ENCODE measurements at places on chromosomes 2 and 18. TPM values are rescaled to one million over a fixed set of nuclear protein-coding genes. Genes with fewer than 3 reads are reported as not detected.
A peak's percentile ranks its signal among the peaks of the same experiment; 100 is the strongest.

GREB1L gene
- total RNA-seq, result 0.26 TPM

HSPD1 gene
- 1,024 TPM for total RNA-seq

G6PC2 gene
- total RNA-seq, result not detected

DYNAP gene
- 0.46 TPM for total RNA-seq

PSTPIP2 gene
- total RNA-seq, result 2.5 TPM

TMEM163 gene
- 0.94 TPM for total RNA-seq

OBSL1 gene
- total RNA-seq, result 221 TPM

CCT4 gene
- 362 TPM for total RNA-seq

MARCHF4 gene
- 1.7 TPM for total RNA-seq

C2orf92 gene
- 6.9 TPM for total RNA-seq

CLEC4F gene
- not detected for total RNA-seq

CAPN14 gene
- total RNA-seq, result 0.11 TPM

CFAP65 gene
- 0.48 TPM for total RNA-seq

RAD51AP2 gene
- 0.30 TPM for total RNA-seq

SP9 gene
- 0.07 TPM for total RNA-seq

STON1 gene
- total RNA-seq, result 13.4 TPM

SEPTIN2 gene
- total RNA-seq, result 353 TPM

CRACDL gene
- total RNA-seq, result 0.72 TPM

RESP18 gene
- total RNA-seq, result not detected

GRCh38 chr18:46042571-46043123 is 29.4 kb downstream of the PSTPIP2 start:
- no peak for DNase-seq
- peaks cover 11% of the 10 kb centered on the region for H3K4me1 ChIP-seq
- H3K4me3 ChIP-seq, result no peak overlapping the region
- H3K27me3 ChIP-seq, result no peaks in the 10 kb centered on the region
- H3K27ac ChIP-seq, result no peak overlapping the region
- no peaks in the 10 kb centered on the region for H3K36me3 ChIP-seq

GRCh38 chr18:22639561-22639960 is 221.8 kb upstream of the CTAGE1 start:
- no peak overlapping the region for H3K4me3 ChIP-seq
- H3K27me3 ChIP-seq, result peaks cover 3% of the 10 kb centered on the region
- no peaks in the 10 kb centered on the region for H3K36me3 ChIP-seq
- H3K27ac ChIP-seq, result no peak overlapping the region

- DNase-seq, result no peak
- no peaks in the 10 kb centered on the region for H3K27me3 ChIP-seq
- H3K4me1 ChIP-seq, result peaks cover 65% of the 10 kb centered on the region
- H3K36me3 ChIP-seq, result no peaks in the 10 kb centered on the region
- H3K4me3 ChIP-seq, result no peak overlapping the region
Observed at GRCh38 chr2:160482673-160483072, 10.9 kb downstream of the RBMS1 start.

DNA sequence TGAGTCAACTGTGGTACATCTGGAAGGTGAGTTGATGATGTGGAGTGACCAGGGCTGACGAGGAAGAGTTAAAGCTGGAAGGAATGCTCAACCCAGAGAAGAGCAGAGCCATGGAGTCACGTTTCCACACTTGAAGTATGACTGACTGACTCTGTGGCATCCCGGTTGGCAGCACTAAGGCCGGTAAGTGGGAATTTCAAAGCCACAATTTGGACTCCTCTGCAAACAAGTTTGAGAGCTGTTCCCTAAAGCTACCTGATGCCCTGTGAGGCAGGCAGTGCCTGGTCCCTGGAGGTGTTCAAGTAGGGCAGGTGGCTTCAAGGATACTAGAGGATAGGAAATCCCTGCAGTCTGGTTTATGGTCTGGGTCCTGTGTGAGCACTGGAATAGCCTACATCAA is 69.3 kb upstream of the ITGB6 start:
- H3K36me3 ChIP-seq, result peaks cover 6% of the 10 kb centered on the region
- H3K4me3 ChIP-seq, result peak overlapping the region; percentile 72
- no peak overlapping the region for H3K27ac ChIP-seq
- peaks cover 24% of the 10 kb centered on the region for H3K27me3 ChIP-seq

DNA sequence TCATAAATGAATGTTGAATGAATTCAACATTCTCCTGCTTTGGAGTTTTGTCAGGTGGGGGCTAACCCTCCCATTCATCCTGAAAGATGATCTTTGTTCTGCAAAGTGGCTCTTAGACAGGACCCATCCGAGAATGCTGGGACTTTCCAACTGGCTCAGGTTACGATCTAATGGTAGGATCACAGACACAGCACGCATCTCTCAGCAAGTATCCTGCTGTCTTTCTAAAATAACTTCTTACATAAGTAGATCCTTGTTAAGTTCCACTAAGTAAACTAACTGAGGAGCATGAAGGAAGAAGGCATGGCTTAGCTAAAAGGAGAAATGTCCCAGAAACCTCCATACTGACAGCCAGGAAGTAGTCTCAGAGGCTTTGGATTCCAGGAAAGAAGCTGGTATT is 23.7 kb downstream of the CYP27A1 start:
- peak overlapping the region; percentile 90 for H3K27ac ChIP-seq
- no peaks in the 10 kb centered on the region for H3K27me3 ChIP-seq
- peaks cover 13% of the 10 kb centered on the region for H3K36me3 ChIP-seq
- H3K4me1 ChIP-seq, result peaks cover 17% of the 10 kb centered on the region

DNA sequence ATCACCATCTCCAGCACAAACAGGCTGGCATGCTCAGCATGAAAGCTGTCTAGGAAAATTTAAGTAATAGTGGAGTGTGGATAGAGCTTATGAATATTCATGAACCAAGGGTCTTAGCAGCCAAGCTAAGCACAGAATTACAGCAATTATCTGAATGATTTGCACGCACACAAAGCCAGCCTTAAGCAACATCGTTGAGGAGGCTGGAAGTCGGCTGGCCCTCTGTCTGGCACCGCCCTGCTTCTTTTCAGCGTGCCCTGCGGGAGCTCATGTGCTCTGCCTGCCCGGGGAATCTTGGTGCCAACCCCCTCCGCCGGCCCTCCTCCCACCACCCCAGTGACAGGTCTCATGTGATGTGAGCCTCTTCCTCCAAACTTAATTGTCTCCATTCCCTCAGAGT is 540.1 kb downstream of the CMPK2 start:
- no peak overlapping the region for H3K4me3 ChIP-seq
- peaks cover 79% of the 10 kb centered on the region for H3K36me3 ChIP-seq
- DNase-seq, result no peak
- no peaks in the 10 kb centered on the region for H3K4me1 ChIP-seq
- peaks cover 15% of the 10 kb centered on the region for H3K27me3 ChIP-seq

DNA sequence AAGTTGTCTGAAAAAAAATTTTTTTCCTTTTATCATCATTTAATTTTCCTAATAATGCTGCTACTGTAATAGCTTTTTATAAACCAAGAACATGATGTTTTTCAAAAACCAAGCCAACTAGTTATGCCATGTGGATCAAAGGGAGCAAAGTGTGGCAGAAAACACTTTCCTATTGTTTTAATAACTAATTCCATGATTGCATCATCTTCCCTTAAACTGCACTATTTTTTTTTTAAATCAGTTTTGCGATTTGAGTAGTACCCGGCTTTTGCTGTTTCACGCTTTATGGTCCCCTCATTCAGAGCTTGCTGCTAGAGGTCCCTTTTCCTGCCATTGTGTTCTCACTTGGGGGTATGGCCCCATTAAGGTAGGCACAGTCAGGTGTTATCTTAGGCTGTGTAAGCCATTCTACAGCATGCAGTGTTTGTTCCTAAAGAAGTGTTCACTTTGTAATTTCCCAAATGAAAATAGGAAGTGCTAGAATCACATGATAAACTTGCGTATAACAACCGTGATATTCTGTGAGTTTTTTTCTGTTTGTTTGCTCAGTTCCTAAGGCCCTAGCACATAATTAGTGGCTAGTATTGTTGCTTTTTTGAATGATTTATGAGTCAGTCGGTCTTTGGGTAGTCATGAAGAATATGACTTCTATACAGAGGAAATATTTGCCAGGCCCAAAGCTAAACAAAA is 225.8 kb downstream of the PTGR3 start:
- no peaks in the 10 kb centered on the region for H3K27me3 ChIP-seq
- no peak overlapping the region for H3K4me3 ChIP-seq
- no peak for DNase-seq
- no peak overlapping the region for H3K27ac ChIP-seq
- H3K4me1 ChIP-seq, result peaks cover 4% of the 10 kb centered on the region

GRCh38 chr2:203451689-203452088 is 83.4 kb downstream of the RAPH1 start:
- H3K27me3 ChIP-seq, result no peaks in the 10 kb centered on the region
- no peak overlapping the region for H3K4me3 ChIP-seq
- H3K4me1 ChIP-seq, result no peaks in the 10 kb centered on the region
- H3K36me3 ChIP-seq, result peaks cover 3% of the 10 kb centered on the region
- no peak overlapping the region for H3K27ac ChIP-seq

- H3K4me3 ChIP-seq, result no peak overlapping the region
- H3K27me3 ChIP-seq, result no peaks in the 10 kb centered on the region
- peaks cover 32% of the 10 kb centered on the region for H3K4me1 ChIP-seq
- H3K36me3 ChIP-seq, result no peaks in the 10 kb centered on the region
- no peak overlapping the region for H3K27ac ChIP-seq
Observed at GRCh38 chr2:165627470-165627869, 158.0 kb downstream of the CSRNP3 start.

GRCh38 chr2:176643646-176644045 is 374.4 kb downstream of the MTX2 start:
- no peak overlapping the region for H3K4me3 ChIP-seq
- peaks cover 95% of the 10 kb centered on the region for H3K27me3 ChIP-seq
- H3K4me1 ChIP-seq, result peaks cover 44% of the 10 kb centered on the region
- DNase-seq, result peak; percentile 22
- no peaks in the 10 kb centered on the region for H3K36me3 ChIP-seq
- no peak overlapping the region for H3K27ac ChIP-seq

DNA sequence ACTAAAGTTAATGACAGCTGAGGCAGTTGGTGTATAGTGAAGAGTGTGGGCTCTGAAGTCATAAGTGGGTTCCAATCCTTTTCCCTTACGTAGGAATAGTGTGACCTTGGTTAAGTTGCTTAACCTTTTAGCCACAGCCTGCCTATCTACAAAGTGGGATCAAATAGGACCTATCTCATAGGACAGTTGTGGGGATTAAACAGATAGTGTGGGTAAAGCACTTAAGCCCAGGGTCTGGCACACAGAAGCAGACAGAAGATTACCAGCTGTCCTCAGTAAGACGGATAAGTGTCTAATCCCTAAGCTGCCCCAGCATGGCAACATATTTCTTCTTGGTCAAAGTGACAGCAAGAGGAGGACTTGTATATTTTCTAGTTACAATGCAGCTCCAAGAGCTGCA is 28.2 kb downstream of the UBE2F start:
- H3K36me3 ChIP-seq, result peaks cover 30% of the 10 kb centered on the region
- no peaks in the 10 kb centered on the region for H3K27me3 ChIP-seq
- no peak for DNase-seq

GRCh38 chr2:22784566-22784965 is 600.4 kb upstream of the KLHL29 start:
- no peak overlapping the region for H3K4me3 ChIP-seq
- no peak for DNase-seq
- H3K27me3 ChIP-seq, result no peaks in the 10 kb centered on the region
- peaks cover 3% of the 10 kb centered on the region for H3K36me3 ChIP-seq
- peaks cover 46% of the 10 kb centered on the region for H3K4me1 ChIP-seq

- H3K27me3 ChIP-seq, result peaks cover 65% of the 10 kb centered on the region
- peak overlapping the region; percentile 88 for H3K4me3 ChIP-seq
- DNase-seq, result peak; percentile 91
- peaks cover 23% of the 10 kb centered on the region for H3K4me1 ChIP-seq
- peak overlapping the region; percentile 94 for H3K27ac ChIP-seq
- no peaks in the 10 kb centered on the region for H3K36me3 ChIP-seq
Observed at GRCh38 chr2:199459286-199460100, 1.8 kb upstream of the SATB2 start.

DNA sequence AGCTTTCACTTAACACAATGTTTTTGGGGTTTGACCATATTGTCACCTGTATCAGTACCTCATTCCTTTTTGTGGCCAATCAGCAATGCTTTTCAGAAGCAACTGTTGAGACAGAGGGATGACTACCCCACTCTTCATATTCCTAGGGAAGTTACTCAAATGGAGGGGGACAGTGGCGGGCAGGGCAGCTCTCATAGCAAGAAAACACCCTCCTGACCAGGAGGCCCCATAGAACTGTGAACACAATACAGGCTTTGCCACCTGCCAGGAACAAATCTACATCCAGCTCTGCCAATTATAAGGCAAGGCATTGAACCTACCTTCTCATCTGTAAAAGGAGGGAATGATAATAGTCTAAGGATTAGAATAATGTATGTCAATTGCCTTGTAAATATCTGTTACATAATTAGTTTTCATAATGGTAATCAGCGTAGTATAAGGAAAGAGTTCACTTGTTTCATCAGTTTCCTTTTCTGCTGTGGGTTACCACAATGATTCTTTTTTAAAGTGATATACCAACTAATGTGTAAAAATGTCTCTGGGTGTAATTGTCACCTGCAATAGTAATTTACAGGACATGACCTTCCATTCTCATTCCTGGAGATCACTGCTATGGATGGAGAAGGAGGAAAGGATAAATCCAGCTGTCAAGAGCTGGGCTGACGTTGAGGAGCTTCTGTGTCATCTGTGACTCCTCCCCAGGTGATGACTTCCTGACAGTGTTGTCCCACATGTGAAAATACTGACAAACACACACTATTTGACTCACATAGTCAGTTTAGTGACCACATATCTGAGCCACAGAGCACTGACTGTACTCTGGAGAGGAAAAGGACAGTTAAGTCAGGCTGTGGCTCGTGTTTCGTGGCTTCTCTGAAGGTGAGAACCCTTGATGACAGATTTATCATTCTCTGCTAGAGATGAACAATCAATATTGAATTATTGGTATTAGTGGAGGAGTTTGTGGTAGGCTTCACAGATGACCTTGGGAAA is 13.5 kb downstream of the ALPK2 start:
- H3K36me3 ChIP-seq, result no peaks in the 10 kb centered on the region
- H3K4me3 ChIP-seq, result no peak overlapping the region
- DNase-seq, result no peak
- H3K27me3 ChIP-seq, result peaks cover 3% of the 10 kb centered on the region

- H3K36me3 ChIP-seq, result peaks cover 83% of the 10 kb centered on the region
- H3K27me3 ChIP-seq, result no peaks in the 10 kb centered on the region
- DNase-seq, result no peak
- peak overlapping the region; percentile 91 for H3K4me3 ChIP-seq
- H3K27ac ChIP-seq, result peak overlapping the region; percentile 97
Observed at GRCh38 chr2:197500503-197501131, 438 bp downstream of the HSPE1 start.

GRCh38 chr18:46939337-46939963 is 22.0 kb downstream of the KATNAL2 start:
- no peak overlapping the region for H3K4me3 ChIP-seq
- peaks cover 9% of the 10 kb centered on the region for H3K4me1 ChIP-seq
- no peak overlapping the region for H3K27ac ChIP-seq
- DNase-seq, result no peak
- no peaks in the 10 kb centered on the region for H3K36me3 ChIP-seq

GRCh38 chr2:230906471-230907230 is 18.4 kb downstream of the GPR55 start:
- no peak overlapping the region for H3K27ac ChIP-seq
- H3K36me3 ChIP-seq, result no peaks in the 10 kb centered on the region
- H3K4me3 ChIP-seq, result no peak overlapping the region
- H3K4me1 ChIP-seq, result peaks cover 54% of the 10 kb centered on the region
- DNase-seq, result no peak

GRCh38 chr2:33704406-33704855 is 105.3 kb upstream of the FAM98A start:
- H3K36me3 ChIP-seq, result peaks cover 7% of the 10 kb centered on the region
- DNase-seq, result no peak
- H3K27me3 ChIP-seq, result no peaks in the 10 kb centered on the region
- H3K4me3 ChIP-seq, result no peak overlapping the region
- no peak overlapping the region for H3K27ac ChIP-seq

- no peak overlapping the region for H3K27ac ChIP-seq
- DNase-seq, result no peak
- H3K4me1 ChIP-seq, result no peaks in the 10 kb centered on the region
- H3K36me3 ChIP-seq, result no peaks in the 10 kb centered on the region
Observed at GRCh38 chr18:57864615-57865121, 61.6 kb upstream of the ATP8B1 start.

All from WTC11 (cell line).